CD4-positive, alpha-beta T cell treated with Interleukin-2 at 100 ng/mL for 4 hours (primary cell): ENCODE measurements at places on chromosomes 7 and 10.

DNA sequence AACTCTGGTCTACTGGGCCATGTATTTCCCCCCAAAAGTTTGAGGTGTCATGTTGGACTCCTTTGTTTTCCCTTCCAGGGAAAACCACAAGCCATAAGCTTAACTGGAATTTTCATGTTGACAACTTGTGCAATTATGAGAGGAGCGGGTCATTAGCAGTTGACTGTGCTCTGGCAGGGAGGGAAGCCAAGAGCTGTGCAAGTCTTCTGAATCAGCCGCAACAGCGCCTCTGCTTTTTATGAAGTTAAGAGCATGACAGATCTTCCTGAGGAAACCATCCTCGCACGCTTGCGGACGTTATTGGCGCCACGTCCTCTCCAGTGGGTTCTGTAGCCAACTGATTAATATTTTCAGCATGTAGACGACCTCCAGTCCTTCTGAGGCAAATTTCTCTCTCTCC, 148.7 kb upstream of the MKI67 start:
- DNase-seq, result no peak

DNA sequence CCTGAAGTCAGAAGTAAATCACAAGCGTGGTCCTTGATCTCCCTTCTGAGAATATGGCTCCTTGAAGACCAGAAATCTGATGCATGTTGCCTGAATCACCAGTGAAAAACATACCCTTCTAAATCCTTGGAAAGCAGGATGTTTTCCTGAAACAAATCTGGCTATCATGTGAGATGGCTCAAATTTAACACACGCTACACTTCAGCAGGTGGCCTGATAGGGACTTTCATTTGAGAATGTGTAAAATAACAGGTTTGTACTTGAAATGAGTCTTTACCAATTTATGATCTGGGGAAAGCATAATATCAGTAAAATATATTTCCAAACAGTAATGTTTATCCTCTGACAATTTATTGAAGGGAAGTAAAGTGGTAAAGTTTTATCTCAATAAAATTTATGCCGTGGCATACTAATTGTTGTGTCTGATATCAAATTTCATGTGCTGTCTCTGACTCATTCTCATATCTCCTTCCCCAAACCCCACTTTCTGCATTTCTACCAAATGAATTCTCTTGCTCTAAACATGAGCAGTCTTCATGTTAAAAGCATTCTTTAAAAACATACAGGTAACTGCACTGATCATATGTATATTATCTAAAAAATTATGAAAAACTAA, 17.4 kb downstream of the CYP3A4 start:
- DNase-seq, result no peak

DNA sequence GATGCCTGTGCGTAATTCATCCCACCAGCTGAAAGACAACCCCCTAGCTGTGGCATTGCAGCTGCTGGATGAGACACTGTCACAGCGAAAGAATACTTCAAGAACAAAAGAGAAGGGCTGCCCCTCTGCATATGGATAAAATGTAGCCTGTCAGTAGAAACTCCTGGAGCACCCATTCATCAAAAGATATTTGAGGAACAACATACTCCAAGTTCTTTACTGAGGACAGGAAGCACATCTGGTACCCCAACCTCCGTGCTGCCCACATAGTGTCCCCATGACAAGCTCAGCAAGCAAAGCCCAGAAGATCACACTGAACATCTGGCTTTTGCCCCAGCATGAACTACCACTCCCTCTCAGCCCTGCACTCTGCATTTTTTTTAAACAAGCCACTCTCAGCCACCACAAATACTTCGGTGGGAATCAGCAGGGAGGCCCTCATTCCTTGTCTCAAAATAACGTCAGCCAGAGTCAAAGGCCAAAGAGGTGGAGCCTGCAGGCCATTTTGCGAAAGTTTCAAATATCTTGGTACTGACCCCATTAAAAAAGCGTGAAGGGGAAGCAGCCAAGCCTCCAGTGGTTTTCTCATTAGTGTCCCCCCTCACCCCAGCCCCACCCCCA, 1.7 kb downstream of the CREB3L2 start:
- no peak for DNase-seq

- DNase-seq, result no peak
Observed at GRCh38 chr7:97499204-97499603, 232.7 kb upstream of the TAC1 start.

DNA sequence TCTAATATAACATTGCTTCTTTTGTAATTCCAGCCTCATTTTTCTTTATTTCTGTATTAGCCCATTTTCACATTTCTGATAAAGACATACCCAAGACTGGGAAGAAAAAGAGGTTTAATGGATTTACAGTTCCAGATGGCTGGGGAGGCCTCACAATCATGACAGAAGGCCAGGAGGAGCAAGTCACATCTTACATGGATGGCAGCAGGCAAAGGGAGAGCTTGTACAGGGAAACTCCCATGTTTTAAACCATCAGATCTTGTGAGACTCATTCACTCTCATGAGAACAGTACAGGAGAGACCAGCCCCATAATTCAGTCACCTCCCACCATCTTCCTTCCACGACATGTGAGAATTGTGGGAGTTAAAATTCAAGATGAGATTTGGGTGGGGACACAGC, 510.3 kb downstream of the CNTNAP2 start:
- no peak for DNase-seq

DNA sequence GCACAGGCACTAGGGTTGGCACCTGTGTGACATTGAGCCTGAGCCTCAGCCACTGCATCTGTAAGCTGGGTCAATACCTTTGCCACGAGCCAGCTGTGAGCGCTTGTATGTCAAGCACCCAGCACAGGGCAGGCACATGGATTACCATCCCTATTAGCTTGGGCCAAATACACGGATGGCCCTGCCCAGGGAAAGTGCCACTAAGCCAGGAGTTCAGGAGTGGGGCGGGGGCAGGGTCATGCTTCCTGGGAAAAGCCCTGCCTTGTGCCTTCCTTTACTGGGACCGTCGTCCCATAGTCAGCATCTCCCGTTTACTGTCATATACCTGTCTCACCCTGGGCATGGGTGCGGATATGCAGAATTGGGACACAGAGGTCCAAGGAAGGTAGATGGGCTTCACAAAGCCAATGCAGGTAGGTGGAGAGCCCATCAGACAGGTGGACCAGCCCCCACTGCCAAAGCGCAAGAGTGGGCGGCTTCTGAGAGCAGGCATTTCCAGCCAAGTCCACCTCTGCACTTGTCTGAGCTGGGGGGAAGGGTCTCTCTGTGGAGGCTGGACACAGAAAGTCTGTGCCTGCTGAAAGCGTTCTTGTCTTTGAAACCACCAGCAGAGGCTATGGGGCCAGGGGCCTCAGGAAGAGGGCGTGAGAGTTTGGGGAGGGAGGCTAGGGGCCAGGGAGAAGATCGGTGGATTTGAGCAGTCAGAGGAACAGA, 72.6 kb downstream of the VWA2 start:
- DNase-seq, result no peak

GRCh38 chr10:64859911-64860310, 1338.7 kb downstream of the REEP3 start:
- no peak for DNase-seq

- no peak for DNase-seq
Observed at GRCh38 chr10:92239151-92239599, 51.7 kb downstream of the CPEB3 start.

DNA sequence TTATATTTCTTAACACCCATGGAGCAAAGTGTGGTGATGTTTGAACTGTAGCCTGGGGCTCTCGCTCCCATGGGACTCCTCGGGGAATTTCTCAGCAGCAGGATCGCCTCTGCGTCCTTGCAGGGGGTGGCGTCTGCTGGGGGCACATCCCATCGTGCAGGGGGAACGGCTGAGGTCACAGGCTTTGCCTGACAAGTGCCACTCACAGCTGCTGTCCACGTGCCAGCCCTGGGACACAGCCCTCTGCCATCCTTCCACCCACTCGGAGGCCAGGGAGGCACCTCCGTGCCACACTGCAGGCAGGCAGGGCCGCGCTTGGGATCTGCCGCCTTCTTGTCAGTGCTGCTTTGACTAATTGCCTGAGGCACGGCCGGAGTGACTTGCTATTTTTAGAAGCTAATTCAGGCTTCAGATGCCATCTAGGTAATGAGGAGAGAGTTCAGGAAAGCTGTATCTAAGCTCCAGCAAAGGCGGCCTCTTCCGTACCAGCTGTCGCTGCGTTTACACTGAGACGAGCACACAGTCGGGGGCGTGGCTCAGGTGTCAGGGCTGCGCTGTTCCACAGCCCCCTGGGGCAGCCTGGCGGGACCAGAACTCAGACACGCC, 45.7 kb downstream of the PITRM1 start:
- no peak for DNase-seq

DNA sequence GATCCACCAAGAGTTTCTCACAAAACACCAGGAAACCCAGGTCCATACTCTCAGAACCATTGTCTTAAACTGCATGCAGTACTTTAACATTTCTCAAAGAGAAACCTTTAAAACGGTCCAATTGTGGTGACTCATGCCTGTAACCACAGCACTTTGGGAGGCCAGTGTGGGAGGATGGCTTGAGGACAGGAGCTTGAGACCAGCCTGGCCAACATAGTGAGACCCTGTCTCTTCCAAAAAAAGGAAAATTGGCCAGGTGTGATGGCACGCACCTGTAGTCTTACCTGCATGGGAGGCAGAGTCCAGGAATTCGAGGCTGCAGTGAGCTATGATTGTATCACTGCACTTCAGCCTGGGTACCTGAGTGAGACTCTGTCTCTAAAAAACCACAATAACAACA, 97.5 kb upstream of the OIT3 start:
- no peak for DNase-seq

- no peak for DNase-seq
Observed at GRCh38 chr10:104403636-104404035, 50.0 kb downstream of the CFAP58 start.

DNA sequence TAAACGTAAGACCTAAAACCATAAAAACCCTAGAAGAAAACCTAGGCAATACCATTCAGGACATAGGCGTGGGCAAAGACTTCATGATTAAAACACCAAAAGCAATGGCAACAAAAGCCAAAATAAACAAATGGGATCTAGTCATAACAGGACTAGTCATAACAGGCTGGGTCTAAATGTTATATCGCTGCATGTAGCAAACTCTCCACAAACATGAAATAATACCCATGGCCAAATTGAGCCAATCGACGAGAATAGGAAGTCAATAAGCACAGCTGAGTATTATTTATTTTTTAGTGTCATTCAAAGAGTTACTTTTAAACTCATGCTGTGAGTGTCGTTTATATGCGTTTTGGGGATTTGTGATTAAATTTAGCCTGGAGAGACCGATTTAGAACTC, 225.1 kb downstream of the TFEC start:
- no peak for DNase-seq

- DNase-seq, result no peak
Observed at GRCh38 chr10:104374591-104374990, 21.0 kb downstream of the CFAP58 start.

DNA sequence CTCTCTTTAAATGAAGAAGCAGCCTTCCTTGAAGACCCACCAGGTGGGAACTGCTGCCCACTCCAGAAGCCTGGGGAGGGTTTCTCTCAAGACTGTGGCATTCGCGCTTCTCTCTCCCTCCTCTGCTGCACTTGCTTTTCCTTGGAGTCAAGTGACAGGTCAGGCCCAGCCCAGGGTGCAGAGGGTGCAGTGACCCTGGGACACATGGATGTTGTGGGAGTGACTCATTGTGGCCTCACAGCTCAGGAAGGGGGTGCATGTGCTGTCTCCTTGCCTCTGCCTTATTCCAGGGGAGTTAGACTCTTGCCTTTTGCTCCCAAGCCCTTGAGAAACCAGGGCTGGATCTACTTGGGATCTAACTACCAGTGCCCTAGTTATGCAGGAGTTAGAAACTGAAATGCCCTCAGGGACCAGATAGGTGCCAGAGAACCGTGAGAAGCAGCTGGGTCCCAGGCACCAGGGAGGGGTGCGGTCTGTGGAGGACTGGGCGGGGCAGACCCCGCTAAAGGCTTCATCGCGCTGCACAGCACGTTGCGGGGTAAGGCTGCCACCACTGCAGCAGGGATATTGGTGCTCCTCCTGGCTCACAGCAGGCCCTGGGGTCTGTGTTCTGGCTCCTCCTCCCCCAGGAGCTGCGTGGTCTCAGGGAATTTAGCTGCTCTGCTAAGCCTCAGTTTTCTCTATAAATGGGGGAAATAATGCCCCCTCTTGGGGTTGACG, 11.4 kb downstream of the FAM241B start:
- DNase-seq, result no peak

DNA sequence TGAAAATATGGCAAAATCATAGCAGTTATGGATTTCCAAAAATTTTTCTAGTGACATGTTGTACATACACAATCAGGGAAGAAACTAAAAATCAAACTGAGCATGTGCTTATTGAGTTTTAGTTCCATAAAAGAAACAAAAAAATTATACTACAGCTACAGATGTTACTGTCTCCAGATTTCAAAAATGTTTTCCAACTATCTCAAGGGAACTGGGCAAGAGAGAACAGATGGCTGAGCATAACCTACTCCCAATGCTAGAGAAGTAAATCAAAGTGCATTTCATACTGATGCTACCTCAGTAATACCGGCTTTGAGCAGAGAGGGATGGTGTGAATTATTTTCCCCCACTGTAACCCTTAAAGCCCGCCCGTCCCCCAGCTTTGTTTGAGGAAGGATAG, 40.7 kb upstream of the KMT2C start:
- DNase-seq, result no peak
